NCI-H526 treated with DMSO at 0.1 percent for 48 hours (cell line): ENCODE measurements at places on chromosomes 2 and 18.

DNA sequence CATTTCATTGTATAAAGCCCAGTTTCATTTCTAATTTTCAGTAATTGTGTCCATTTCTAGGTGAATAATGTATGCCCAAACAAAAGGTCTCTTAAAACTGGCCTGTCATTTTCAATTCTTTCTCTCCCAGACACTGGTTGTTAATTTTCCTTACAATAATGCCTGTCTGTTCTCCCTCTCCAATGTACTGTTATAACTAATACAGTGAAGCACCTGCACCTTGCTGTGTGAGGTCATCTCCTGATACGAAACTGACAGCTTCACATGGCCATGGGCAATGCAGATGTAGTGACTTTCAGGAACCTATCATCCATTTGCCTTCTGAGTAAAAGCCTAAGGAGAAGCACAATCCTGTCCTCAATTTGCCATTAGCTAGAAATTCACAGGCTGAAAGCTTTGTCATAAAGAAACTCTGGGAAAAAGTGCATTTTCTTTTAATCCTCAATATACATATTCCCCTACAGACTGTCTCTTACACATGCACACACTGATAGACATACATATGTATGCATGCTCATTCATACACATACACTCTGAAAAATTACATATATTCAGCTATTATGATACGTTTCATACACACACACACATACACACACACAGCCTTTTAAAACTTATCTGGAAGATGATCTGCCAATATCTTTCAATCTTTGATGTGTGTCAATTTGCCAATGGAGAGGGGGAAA lies 1030.3 kb downstream of the TDRD15 start:
- DNase-seq: no peak

DNA sequence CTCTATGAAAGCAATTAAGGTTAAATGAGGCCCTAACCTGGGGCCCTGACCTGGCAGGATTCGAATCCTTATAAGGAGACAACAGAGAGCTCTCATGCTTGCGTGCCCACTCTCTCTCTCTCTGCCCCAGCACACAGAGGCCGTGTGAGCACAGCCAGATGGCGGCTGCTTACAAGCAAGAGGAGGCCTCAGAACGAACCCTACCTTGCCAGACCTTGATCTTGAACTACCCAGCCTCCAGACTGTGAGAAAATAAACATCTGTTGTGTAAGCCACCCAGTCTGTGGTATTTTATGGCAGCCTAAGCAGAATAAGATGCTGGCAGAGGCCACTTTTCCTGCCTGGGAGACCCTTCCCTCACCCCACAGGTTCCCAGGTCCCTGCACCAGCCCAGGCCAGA lies 5.2 kb upstream of the UBE2F start:
- DNase-seq: no peak

DNA sequence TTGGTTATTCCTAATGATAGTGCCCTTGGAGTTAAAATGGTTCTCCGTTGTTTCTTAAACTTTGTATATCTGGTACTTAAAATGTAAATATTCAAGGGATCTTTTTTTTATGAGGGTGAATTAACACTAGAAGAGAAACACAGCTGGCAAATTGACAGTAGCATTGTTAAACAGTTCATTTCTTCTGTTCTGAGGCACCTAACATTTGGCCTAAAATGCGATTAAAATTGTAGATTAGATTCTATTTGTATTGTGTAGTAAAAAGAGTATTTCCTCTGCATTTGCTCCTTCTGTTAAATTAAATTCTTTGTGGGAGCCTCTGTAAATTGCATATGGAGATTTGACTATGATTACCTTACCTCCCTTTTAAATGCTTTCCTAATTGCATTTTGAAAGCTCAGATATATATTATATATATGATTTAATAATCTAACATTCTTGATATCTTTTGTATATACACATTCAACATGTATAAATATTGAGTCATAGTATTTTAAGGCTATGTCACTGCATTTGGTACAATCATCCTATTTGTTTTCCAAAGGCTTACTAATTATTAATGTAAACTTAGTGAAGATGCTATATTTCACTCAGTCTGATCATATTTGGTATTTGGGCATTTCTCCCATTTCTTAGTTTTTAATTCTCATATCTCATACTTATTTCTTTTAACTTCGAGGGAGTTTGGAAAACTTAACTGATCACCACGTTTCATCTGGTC lies 124.4 kb downstream of the AGPS start:
- no peak for DNase-seq

DNA sequence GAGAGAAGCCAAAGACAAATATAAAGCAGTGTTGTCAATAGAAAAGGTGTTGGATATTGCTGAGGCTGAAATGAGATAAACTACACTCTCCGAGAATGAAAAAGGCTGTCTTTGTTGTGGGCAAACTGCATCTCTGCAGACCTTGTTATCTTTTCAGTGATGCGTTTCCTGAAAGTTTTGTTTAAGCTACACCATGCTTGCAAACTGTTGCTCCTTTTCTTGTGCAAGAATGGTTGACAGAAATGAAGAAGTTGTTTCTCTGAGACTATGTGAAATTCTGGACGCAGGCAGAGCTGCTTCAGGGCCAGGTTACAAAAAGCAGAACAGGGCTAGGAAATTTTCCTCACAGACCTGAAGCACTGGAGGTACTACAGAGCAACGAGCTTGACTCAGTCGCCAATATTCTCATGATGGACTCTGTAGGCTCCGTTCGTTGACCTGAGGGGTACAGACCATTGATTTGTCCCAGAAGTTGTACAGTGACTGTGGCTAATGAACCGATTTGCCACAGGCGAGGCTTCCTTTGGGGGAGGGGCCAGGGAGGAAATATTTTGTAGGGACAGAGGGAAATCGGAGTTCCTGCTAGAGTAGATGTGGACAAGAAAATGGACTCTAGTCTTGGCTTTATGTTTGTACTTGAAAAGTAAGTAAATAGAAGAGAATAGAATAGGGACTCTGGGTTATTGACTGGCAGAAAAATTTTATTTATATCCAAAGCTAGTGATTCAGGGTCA lies 3.5 kb upstream of the ATL2 start:
- no peak for DNase-seq

DNA sequence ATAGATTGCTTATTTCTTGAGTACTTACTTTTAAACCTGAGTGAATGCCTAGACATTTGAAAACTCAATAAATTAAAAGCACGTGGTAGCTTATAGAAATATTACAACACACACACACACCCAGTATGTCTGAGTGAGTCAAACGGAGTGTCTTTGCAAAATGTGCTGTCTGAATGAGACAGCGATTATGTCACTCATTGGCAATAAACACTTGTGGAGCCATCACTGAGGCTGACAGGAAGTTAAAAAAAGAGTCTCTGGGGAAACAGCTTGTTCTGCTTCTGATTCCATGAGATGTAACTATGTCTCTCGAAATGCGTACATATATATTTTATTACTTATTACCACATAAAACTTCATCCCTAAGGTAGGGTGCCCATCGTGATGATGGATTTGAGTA lies 22.3 kb upstream of the VPS4B start:
- no peak for DNase-seq

DNA sequence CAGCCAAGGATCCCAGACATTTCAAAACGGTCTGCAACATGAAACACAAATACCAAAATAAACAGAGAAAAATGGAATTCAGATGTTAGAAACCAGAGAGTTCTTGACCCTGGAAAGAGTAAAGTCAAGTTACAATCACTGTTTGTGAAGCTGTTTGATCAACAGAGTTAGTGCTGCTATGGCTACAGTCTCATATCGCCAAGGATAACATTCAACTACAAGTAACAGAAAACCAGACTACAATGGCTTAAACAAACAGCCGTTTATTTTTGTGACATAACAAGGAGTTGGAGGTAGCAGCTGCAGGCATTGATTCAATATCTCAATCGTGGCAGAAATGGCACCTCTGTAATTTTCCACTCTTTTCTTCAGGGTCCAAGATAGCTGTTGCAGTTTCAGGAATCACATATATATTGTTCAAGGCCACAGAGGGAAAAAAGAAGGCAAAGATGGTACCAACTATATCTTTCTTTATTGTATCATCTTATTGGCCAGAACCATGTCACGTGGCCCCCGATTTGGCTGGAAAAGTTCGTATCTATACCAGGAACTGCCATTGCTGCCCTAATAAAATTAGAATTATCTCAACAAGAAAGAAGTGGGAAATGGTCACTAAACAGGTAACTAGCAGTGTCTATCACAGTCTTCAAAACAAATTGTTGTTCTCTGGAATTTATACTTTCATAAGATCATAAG lies 17.7 kb upstream of the HNRNPLL start:
- no peak for DNase-seq

GRCh38 chr2:117523267-117523666 lies 291.2 kb upstream of the DDX18 start:
- peak; percentile 59 for DNase-seq

DNA sequence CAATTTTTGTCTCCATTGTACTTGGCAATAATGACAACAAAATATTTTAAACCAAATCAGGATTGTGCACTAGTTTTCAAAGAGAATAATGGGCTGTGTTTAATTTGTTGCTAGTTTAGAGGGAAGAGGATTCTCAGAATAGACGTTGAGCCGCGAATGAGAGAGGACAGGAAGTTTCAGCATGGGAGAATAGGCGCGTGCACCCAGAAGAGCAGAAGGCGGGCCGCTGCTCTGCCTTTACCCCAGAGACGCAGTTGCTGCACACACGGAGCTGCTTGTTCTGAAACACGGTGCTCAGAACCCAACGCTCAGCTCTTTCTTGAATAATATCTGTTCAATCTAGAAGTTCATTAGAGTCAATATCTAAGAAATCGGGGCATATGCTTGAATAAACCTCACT lies 223.4 kb downstream of the MYT1L start:
- no peak for DNase-seq

- DNase-seq: no peak
Observed at GRCh38 chr18:70994116-70994515, 705.3 kb downstream of the SOCS6 start.

GRCh38 chr18:13239171-13239956 lies 20.8 kb downstream of the LDLRAD4 start:
- no peak for DNase-seq

- no peak for DNase-seq
Observed at GRCh38 chr18:56873441-56874140, 222.4 kb downstream of the WDR7 start.

GRCh38 chr2:74502720-74503505 lies 3.5 kb upstream of the LBX2 start:
- no peak for DNase-seq
